ENCODE measurements at places on chromosomes 13 and 19.

GRCh38 chr19:40740747-40741146, 9.5 kb downstream of the ACTMAP start:
- DNase-seq: no peak

GRCh38 chr13:23509781-23510543, 60.2 kb upstream of the TNFRSF19 start:
- no peak for DNase-seq

- DNase-seq: no peak
These were observed 583.6 kb downstream of the OLFM4 start for GRCh38 chr13:53612200-53612599.

GRCh38 chr19:29260477-29261317, 47.7 kb upstream of the UQCRFS1 start:
- DNase-seq: no peak

DNA sequence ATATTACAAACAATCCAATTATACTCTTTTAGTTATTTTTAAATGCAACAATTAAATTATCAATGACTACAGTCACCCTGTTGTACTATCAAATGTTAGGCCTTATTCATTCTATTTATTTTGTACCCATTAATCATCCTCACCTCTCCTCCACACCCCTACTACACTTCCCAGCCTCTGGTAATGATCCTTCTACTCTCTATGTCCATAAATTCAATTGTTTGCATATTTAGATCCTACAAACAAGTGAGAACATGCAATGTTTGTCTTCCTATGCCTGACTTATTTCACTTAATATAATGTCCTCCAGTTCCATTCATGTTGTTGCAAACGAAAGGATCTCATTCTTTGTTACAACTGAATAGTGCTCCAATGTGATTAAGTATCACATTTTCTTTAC, 1414.6 kb downstream of the SLITRK1 start:
- DNase-seq: no peak

GRCh38 chr13:56752636-56753035, 388.1 kb upstream of the PRR20A start:
- DNase-seq: no peak

- no peak for DNase-seq
These were observed 5.9 kb downstream of the ADGRE2 start for GRCh38 chr19:14772467-14772866.

DNA sequence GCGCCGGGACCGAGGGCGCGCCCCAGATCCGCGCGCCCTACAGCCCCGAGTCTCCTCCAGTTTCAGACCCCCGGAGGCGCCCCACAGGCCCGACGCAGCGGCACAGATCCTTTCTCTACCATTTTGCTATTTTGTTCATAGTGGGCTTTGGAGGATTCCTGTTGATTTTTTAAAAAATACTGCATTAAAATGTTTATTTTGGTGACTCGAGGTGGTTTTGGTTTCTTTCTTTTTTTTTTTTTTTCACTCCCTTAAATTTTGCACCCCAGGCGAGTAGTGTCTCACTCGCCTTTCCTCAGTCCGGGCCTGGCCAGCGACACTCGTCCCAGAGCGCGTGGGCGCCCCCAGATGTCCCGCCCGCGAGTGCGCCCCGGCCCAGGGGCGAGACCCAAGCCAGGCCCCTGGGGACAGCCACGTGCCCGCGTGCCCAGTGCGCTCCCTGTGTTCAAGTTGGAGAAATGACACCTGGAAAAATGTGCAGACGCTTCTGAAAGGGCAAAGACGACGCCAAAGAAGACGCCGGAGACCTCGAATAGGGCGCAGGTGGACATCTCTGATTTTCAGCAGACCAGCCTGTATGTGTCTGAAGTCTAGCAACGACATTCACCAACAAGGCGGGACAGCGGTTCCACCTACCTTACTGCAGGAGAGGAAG, 471 bp upstream of the INSR start:
- peak; percentile 20 for DNase-seq

Data from activated CD4-positive, alpha-beta T cell treated with anti-CD3 and anti-CD28 coated beads for 24 hours (primary cell).